NCI-H1436 treated with DMSO at 0.1 percent for 48 hours (cell line): ENCODE measurements at places on chromosomes 1 and 21.

- DNase-seq: no peak
These were observed 185.9 kb upstream of the ATP1B1 start for GRCh38 chr1:168920456-168921094.

DNA sequence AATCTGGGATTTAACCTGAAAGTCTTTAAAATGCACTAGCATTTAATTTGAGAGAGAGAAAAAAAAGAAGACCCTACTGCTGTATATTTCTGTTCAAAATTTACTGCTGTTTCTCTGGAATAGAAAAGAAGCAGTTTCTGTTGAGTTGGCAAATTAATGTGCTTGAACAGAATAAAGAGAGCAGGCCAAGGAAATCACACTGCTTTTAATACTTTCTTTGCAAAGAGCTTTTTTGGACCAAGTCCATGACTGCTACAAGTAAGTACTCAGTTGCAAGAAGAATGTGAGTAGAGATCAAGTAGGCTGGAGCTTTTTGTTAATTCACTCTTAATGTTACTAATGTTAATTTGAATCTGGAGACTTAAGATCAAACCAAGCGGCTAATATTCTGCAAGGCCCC is 336.2 kb upstream of the SGIP1 start:
- DNase-seq: no peak

GRCh38 chr1:25844536-25845337 is 14.5 kb downstream of the AUNIP start:
- DNase-seq: no peak

- DNase-seq: no peak
These were observed 370.8 kb downstream of the RWDD3 start for GRCh38 chr1:95604771-95605170.

- no peak for DNase-seq
These were observed 305.0 kb upstream of the ST6GALNAC5 start for GRCh38 chr1:76562292-76562691.

DNA sequence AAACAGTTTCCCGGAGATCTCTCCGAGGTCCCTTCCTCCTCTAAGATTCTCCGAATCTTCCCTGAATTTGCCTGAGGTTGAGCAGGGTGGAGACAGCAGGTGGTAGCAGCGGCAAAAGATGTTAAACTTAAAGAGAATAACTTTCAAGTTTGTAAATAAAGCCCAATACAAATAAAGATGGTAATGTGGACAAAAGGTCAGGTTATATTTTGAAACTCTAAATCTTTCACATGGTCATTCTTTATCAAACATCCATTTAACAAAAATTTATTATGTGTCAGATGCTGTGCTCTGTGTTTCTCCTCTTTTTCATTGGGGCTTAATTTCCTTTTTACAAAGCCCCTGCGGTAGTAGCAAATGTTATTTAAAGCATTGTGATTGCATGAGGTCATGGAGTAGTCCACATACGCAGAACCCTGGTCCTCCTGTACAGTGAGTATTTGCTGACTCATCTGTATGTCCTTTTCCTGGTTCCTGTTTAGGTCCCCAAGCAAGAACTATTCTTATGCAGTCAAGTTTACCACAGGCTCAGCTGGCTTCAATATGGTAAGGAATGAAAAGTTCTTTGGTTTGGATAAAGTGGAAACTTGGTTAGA is 119.2 kb downstream of the ITSN1 start:
- no peak for DNase-seq

DNA sequence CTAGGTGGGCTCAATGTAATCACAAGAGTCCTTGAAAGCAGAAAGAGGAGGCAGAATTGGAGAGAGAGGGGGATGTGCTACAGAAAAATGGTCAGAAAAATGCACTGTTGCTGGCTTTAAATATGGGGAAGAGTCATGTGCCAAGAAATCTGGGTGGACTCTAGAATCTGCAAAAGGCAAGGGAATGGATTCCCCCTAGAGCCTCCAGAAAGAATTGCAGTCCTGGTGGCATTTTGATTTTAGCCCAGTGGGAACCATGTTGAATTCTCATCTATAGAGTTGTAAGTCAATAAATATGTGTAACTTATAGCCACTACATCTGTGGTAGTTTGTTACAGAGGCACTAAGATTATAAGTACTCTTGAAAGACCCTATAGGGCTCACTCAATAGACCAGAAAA is 210.3 kb downstream of the ASTN1 start:
- no peak for DNase-seq

DNA sequence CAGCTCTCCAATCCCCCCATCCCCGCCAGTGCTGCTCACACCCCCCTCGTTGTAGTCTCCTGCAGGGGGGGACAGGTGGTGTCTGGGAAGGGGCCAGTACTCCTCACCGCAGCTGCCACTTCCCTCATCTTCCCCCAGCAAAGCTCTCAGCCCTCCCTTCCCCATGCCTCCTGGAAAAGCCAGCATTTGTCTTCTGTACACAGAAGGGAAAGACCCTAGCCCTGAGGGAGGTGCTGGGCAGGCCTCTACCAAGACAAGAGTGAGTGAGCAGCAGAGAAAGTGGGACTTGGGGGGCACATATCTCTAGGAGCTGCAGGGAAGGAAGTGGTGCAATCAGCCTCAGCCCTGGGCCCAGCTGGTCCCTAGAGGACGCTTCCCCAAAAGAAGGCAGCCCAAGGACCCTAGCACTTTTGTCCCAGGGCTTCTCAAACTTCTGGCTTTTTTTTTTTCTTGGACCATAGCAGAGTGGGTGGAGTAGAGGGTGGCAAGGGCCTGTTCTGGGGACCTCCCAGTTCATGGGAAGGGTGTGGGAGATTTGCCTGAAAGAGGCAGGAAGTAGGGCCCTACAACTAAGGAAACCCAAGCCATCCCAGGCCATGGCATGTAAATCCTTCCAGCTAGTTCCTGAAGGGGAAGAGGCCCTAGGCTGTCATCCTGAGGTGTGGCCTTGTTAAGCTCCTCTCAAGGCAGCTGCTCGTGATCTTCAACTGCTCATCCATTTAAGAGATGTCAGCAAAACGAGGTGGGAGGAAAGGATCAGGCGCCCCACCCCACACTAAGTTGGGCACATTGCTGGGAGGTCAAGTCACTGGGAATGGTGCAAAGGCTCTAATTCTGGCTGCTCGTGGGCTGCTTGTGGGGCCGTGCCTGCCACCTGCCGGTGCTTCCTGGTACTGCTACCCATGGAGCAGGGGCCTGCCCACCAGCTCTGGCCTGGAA is 12.6 kb downstream of the ZC3H12A start:
- DNase-seq: no peak

- no peak for DNase-seq
These were observed 882 bp downstream of the VPS13D start for GRCh38 chr1:12230549-12231275.

DNA sequence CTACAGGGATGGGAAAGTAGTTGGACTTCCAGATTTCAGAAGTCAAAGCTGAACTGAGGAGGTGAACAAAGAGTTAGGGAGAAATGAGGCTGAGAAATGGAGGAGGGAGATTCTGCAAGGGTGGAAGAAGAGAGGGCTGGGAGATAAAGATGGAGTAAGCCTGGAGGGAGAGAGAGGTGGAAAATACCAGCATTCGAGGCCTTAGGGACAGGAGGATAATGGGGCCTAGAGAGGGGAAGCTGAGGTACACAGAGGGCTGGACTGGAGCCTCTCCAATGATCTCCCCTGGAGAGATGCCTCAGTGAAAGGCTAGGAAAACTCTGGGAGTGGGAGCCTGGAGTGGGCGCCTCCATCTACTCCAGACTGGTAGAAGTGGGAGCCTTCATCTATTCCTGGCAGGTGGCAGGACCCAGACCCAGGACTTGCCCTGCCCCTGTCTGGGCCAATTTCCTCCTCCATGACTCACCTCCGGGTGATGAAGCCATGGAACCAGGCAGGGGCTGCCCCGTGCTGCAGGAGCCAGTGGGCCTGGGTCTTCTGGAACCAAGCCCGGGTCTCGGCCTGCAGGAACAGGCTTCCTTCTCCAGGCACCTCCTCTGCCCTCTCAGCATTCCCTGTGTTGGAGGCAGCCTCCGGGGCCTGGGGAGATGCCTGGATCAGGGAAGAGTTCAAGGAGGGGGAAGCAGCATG is 1.9 kb downstream of the SH2D2A start:
- DNase-seq: no peak

- no peak for DNase-seq
These were observed 8.8 kb downstream of the PGLYRP4 start for GRCh38 chr1:153339802-153340201.

DNA sequence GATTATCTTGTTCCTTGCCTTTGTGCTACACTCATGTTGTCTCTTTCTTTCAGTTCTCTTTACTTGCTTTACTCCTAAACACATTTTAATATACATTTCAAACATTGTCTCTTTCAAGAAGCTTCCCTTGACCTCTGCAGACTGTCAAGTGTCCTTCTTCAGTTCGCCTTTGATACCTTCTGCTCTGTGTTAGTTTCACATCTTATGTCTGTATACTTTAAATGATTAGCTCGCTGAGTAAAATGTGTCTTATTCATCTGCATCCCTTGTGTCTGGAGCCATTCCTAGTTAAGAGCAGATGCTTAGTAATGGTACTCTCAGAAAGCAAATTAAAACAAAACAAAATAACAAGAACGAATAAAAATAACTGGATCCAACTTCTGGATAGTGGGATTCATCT is 303.3 kb downstream of the S1PR1 start:
- DNase-seq: no peak

DNA sequence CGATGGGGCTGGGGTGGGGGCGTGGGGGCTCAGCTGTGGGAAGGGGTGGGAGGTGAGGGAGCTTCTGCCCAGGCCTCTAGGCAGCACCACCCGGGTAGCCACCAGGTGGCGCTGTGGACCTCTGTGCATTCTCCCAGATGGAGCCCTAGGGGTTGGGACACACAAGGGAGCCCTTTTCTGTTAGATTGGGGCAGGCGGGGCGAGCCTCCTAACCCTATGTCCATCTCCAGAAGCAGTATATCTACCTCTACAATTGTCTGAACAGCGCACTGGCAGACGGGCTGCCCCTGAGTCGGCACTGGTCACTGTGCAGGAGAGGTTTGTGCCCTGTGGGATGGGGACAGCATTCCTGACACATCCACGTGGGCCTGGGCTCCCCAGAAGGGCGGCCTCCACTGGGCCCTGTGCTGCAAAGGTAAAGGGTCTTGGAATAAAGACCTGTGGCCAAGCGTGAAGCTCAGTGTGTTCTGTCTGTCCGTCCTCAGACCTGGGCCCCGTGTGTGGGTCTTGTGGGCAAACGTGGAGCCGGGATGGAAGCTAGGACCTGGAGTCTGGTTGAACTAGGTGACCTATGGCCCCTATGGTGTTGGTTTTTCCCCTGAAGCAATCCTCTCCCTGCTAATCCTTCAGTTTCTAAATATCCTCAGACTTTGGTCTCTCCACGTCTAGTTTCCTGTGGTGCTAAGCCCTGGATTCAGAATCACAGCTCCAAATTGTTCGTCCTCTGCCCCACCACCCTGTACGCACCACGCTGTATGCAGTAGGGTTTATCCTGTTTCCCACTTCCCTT is 4.4 kb upstream of the LGR6 start:
- DNase-seq: no peak

GRCh38 chr1:47699492-47700235 is 261.8 kb downstream of the FOXD2 start:
- no peak for DNase-seq

DNA sequence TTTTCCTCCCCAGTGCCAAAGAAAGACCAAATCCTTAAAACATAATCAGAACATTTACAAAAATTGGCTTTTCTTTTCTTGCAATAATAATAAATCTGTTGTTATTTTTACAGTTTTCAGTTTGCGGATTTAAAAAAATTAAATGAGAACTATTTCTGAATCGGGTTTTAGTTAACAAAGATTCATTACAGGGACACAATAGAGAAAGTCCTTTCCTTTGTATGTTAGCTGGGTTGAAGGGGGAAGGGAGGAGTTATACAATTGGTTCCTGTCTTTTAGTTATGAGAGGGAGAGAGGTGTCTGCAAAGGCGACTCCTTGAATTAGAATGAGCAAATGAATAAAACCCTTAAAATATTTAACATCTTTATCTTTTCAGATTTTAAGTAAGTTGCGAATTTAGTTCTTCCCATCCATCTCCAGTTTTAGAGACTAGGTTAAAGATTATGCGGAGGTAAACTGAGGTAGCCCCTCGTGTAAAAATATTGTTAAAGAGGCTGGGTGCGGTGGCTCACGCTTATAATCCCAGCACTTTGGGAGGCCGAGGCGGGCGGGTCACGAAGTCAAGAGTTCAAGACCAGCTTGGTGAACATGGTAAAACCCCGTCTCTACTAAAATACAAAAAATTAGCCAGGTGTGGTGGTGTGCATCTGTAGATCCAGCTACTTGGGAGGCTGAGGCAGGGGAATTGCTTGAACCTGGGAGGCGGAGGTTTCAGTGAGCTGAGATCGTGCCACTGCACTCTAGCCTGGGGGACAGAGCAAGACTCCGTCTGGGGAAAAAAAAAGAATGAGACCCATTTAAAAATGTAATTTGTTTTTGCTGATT is 3.9 kb downstream of the SPEN start:
- no peak for DNase-seq

GRCh38 chr1:41599912-41600311 is 115.4 kb upstream of the EDN2 start:
- DNase-seq: no peak

GRCh38 chr1:85278853-85279314 is 2.5 kb upstream of the BCL10 start:
- no peak for DNase-seq

- no peak for DNase-seq
These were observed 7.0 kb upstream of the CDCP2 start for GRCh38 chr1:54159733-54160316.

- DNase-seq: no peak
These were observed 102.5 kb downstream of the GPR52 start for GRCh38 chr1:174550296-174550695.

- DNase-seq: no peak
These were observed 206.3 kb downstream of the HS2ST1 start for GRCh38 chr1:87120779-87121178.

DNA sequence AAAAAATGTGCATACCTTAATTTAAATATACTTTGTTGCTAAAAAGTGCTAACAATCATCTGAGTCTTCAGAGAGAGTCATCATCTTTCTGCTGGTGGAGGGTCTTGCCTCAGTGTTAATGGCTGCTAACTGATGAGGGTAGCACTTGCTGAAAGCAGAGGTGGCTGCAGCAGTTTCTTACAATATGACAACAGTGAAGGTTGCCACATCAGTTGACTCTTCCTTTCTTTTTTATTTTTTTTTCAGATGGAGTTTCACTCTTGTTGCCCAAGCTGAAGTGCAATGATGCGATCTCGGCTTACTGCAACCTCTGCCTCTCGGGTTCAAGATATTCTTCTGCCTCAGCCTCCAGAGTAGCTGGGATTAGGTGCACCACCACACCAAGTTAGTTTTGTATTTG is 2.6 kb upstream of the CFAP45 start:
- DNase-seq: no peak

DNA sequence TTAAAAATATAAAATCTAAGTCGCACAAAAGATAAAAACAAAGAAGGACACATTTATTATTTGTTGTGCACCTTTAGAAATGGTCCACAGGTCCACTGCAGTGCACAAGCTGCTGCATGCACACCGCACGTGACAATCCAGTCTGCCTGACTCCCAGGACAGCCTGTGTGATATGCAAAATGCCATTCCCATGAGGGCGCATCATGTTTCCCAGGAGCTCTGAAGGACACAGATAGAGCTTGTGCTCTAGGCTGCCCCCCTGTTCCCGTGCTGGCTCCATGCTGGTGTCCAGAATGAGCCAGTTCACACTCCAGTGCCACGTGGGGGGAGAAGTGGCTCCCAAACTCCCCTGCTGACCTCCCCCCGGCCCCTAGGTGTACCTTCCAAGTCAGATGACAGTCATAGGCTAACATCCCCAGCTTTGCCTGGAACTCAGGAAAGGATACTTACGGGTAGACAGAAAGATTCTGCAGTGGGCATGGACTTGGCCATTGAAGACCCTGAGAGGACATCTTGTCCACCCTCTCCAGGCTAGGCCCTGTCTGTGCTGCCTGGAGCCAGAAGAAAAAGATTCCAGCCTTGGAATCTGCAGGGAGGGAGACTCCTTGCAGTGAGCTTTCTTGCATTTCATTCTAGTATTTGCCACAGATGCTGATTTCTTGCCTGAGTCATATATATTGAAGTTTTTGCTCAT is 26.3 kb downstream of the RAB7B start:
- DNase-seq: peak; percentile 81
